NCI-H226 (cell line): ENCODE measurements at places on chromosomes 2 and 18.
A peak's percentile ranks its signal among the peaks of the same experiment; 100 is the strongest.

GRCh38 chr2:226667736-226668135 lies 131.9 kb downstream of the IRS1 start:
- no peak for DNase-seq

GRCh38 chr18:34738175-34738894 lies 28.2 kb downstream of the DTNA start:
- DNase-seq, result no peak

GRCh38 chr2:3595985-3596384 lies 1.1 kb downstream of the COLEC11 start:
- DNase-seq, result no peak

DNA sequence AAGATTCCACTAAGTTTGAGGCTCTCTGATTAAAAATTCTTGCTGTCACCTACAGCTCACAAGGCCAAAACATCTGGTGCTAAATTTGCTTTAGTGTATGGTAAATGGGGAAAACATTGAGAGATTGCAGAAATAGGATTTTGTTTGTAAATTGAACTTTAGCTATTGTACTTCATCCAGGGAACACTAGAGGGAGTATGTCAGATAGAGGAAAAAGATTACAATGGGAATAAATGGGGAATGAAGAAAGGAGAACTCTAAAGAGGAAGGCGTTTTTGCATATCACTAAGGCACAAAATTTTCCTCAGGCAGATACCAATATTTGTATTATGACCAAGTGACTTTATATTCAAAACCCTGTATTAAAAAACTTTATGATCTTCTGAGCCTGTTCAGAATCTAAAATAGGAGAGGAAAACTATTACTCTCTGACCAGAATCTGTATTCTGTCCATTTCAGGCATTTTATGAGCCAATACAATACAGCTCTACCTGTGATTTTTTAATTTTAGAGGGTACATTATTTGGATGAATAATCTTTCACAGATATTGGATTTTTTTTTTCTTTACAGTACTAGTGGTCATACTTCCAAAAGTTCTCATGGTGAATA lies 52.3 kb upstream of the ITGB6 start:
- DNase-seq, result no peak

DNA sequence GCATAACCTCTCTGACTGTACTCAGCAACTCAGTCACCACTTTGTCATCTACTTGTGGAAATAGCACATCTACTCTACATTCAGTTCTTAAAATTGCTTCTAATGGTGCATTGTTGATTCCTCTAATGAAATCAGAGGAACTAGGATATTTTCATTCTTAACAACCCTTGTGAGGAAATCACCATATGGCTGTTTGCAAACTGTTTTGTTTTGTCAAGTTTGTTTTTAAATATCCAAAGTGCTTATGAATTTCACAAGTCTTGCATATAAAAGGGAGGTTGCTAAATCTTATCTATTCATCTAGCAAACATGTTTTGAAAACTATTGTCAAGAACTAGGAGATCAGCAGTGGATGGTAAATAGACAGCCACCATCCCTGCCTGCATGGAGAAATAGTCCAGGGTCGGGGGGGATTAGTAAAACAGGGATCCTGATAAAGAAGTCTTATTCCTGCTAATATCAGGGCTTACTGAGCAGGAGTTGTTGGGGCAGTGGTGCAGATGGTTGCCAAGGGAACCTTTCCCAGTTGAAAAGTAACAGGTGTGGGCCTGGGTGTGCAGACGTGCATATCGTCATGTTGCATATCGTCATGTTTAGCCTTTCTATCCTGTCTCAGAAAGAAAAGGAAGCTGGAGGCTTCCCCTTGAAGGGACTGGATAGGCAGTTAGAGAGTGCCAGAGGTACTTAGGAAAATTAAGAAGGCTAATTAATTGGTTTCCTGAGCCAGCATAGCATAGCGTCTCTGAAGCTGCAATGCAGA lies 7.5 kb upstream of the MYO3B start:
- DNase-seq, result no peak

- DNase-seq, result no peak
Observed at GRCh38 chr2:82198809-82199492, 1894.4 kb upstream of the LRRTM1 start.

DNA sequence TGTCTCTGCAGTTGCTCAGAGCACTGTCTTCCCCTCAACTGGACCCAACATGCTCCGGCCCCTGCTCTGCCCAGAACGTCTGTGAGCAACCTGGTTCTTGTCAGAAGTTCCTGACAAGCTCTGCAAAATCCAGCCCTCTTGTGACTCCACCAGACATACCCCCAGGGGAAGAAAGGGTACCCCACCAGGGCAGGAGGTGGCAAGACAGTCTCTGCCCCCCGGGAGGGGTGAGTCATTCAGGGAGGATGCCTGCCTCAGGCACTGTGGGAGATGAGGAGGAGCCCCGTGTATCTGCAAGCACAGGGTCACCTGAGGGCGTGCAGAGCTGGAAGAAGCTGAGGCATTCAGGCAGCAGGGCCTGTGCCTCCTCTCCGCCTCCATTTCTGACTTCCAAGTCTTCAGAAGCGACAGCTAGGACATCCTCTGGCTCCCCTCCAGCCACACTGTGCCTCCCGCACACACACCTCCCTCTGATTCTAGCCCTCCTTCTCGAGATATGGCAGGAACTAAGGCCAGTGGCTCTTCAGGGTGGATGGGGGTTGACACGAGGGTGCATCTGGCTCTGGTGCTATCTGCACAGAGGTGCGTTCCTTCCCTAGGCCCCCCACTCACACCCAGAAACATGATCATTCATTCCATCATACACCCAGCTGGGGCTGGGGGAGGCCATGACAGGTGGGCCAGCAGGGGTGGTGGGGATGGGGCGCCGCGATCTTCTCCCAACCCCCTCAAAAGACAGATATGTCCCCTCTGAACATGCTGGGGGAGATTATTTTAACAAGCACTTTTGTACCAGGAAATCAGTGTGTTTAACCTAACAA lies 222.2 kb downstream of the CYP26B1 start:
- peak; percentile 72 for DNase-seq

GRCh38 chr2:145488571-145488970 lies 968.7 kb upstream of the ZEB2 start:
- DNase-seq, result no peak

DNA sequence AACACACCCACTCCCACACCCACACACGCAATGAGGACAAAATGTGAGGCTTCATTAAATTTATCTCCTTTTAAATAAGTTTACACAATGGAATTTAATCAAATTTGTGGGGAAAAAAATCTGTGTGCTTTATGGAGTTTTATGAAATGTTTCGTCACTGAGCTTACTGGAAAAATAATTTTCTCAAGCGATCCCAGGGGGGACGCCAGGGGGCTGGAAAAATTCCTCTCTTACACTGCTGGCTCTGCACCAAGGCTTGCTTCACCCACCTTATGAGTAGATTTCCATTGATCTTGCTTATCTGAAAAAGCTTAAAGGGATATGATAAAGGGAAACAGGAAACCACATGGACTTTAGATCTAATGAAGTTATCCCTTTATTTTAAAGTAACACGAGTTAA lies 95.5 kb downstream of the CABYR start:
- no peak for DNase-seq

DNA sequence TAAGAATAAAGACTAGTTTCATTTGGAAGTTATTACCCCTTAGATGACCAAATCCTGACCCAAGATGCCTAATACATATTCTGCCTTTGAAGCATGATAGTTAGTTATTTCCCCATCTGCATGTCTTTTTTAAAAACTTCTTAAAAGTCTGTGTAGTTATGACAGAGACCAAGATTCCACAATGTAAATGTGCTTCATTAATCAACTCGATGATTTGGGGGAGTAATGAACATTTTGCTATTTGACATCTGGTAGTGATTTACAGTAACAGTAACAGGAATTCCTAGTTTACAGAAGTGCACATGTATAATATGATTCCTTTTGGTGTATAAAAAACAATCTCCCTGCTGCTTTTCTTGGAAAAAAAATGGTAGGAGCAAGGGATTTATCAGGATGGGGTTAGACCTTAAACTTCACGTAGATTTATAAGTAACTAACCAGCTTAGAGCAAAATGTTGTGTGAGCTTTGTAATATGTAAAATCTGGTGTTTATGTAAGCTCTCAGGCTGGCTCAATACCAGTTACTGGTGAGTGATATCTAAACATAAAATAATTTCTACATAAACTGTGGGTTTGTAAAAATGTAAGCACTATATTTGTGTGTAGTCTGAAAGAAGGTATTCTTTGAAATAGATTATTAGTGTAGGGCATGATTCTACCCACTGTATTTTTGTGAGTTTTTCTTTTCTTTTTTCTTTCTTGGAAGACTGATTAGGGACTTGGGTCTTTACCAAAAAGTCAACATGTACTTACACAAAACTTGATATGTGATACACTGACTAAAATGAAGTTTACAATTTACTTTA lies 641.6 kb downstream of the EPHA4 start:
- no peak for DNase-seq

- no peak for DNase-seq
Observed at GRCh38 chr18:10234281-10234680, 220.2 kb upstream of the APCDD1 start.

DNA sequence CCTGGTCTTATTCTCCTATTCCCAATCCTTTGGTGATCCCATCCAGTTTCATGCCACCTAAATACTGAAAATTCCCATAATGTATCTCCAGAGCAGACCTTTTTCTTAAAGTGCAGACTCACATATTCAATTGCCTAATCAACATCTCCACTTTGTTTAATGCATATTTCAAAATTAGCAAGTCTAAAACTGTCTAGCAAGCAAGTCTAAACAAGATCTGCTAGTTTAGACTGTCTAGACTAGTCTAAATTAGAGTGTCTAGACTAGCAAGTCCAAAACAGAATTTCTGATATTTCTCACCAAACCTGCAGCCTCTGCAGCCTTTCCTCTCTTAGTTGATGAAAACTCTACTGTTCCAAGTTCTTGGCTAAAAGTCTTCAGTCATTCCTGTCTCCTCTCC lies 44.6 kb downstream of the THUMPD2 start:
- no peak for DNase-seq
